ENCODE measurements at places on chromosomes 13 and 19.

- no peak for DNase-seq
Observed at GRCh38 chr13:98187155-98187964, 10.3 kb upstream of the RNF113B start.

DNA sequence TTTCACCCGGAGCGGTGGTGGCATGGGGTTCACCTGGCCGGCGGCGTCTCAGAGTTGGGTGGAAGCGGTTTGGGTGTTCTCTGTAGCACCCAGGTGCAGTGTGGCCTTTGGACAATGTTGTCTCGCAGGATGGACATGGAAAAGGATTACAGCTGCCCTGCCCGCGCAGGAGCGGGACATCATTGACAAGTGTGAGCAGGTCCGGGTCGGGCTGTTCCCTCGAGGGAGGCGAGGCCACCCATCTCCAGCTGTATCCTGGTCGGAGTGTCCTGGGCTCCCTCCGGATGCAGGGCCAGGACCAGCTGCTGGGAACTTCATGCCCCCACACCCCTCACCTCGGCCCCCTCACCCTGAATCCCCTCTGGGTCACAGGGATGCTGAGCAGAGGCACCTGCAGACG is 7.8 kb upstream of the ZNF14 start:
- DNase-seq = no peak

DNA sequence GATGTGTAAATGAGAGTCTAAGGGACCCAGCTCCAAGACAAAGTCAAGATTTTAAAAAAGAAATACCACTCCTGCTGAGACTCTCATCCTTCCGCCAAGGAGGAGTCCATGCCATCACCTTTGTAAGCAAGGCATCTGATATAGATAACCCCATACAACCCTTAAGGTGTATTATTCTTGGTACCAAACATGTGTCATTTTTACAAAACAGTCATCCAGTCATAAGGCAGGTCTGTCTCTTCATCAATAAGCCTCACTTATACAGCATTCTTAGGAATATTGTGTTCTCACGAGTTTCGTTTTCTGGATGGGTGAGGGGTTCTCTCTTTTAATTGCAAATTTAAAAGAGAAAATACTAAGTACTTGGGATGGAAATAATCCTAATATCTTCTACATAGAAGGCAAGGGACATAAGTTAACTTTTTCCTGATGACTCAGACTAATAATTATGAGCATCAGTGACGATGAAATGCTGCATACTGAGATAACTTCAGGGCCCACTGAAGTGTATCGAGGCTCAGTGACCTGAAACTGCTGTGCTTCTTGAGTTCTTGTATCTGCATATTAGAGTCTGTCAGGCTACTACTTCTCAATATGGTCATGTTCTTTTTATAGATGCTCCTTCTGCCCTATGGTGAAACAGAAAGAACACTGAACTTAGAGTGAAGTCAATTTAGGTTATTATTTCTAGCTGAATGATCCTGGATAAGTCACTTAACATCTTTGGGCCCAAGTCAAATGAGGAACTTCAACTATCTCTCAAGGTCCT is 166.6 kb downstream of the KLF12 start:
- no peak for DNase-seq

DNA sequence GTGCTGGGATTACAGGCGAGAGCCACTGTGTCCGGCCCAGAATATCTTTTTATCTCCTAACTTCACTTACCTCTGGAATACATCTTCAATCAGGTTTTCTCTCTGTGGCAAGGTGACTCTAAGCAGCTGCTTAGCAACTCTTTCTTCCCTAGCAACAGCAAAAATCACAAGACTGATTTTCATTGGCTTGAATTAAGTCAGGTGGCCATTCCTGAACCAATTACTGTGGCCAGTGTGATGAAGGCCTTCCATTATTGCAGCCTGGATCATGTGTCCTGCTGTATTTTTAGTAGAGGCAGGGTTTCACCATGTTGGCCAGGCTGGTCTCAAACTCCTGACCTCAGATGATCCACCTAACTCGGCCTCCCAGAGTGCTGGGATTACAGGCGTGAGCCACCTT is 9.0 kb upstream of the LTBP4 start:
- DNase-seq = no peak

- no peak for DNase-seq
Observed at GRCh38 chr13:38872693-38873092, 117.9 kb downstream of the STOML3 start.

DNA sequence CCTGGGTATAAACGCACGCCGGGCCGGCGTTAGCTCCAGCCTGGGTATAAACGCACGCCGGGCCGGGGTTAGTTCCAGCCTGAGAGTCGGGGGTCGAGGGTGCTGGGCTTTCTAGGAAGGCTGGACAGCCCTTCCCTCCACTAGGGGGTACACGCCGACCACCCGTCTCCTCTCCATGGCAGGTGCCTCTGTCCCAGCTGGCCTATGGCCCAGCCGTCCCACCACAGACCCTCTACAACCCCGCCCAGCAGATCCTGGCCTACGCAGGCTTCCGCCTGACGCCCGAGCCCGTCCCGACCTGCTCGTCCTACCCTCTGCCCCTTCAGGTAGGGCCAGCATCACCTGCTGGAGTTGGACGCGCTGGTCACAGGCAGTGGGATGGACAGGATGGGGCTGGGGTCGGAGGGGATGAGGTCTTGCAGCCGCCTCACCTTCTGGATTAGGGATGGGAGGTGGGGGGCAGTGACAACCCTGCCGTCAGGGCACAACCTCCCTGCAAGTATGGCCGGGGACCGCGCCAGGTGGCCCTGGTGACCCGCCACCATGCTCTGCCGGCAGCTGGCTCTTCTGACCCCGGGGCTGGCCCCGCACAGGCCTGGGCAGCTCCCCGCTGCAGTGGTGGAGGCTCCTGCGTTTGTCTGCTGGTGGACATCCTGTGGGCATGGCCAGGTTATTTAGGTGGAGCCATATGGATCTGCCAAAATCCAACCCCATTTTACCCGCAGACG is 45.8 kb downstream of the TMEM255B start:
- DNase-seq = no peak

- no peak for DNase-seq
Observed at GRCh38 chr19:54918499-54918898, 12.6 kb downstream of the NCR1 start.

GRCh38 chr13:31965361-31966066 is 66.1 kb upstream of the FRY start:
- DNase-seq = no peak

DNA sequence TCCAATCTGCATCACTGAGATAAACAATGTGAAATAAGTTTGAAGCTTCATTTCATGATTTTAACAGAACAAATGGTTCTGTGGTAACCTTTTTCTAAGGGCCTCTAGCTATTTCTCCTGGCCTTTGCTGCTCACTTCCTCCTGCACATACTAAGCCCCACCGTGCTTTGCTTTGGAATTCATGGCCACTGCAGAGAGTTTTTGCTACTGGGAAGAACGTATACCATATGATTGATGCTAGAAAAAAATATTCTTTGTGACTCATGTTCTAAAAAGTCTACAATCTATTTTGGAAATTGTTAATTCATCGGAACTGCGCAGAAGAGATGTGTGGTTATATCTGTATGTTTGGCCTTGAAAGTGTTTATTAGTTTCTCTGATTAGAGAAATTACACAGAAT is 747.3 kb downstream of the PCDH9 start:
- DNase-seq = no peak

DNA sequence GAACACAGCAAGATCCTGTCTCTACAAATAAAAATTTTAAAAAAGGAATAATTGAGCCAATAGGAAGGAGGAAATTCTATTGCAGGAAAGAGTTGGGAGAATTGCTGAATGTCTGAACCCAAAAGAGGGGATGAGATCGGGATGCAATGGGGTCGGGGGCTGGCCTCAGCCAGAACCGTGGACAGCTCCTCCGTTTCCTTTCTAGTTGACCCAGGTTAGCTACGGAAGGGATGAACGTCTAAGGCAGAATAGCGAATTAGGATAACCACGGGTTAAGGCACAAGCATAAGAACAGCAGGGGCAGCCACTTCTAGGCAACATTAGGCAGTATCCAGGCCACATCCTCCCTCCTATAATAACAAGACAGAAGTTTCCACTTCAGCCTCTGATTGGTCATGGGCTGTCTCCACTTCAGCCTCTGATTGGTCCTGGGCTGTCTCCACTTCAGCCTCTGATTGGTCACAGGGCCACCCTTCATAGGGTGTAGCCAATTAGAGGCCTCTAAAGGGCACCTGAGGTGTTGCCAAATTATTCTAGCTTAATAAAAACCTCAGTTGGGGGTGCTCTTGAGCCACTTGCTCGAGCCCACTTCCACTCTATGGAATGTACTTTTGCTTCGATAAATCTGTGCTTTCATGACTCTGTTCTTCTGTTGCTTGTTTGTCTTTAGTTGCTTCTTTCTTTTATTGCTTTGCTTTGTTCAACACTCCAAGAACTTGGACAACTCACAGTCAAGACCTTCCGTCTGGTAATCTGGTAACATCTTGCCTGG is 24.9 kb upstream of the TPM4 start:
- DNase-seq = no peak
